Aorta (tissue), 5 donors: ENCODE measurements at places on chromosomes 16 and 17. TPM values are rescaled to one million over a fixed set of nuclear protein-coding genes. Genes with fewer than 3 reads are reported as not detected.

- DNase-seq: no peak
These were observed 7.0 kb upstream of the METTL22 start for GRCh38 chr16:8614435-8615029.

DNA sequence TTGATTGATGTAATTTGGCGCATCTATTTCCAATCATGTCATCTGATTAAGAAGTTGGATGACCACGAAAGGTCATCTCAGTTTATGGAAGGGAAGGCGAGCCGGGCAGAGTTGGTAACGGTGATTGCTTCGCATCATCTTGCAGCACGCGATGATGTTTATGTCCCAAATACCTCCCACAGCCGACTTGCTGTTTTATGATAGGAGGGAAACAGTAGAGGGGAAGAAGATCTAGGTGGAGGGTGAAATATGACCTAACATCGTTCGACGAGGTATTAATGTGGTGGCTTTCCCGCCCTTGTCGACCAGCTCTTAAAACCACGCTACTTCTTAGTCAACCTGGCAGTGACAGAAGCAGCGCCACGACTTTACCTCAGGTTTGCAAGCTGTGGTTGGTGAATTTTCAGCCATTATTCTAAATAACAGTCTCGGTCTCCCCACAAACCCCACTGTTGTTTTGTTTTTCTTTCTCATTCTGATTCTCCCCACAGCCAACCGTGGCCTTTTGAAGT, 805 bp upstream of the TANC2 start:
- no peak for DNase-seq

- no peak for DNase-seq
These were observed 39.8 kb downstream of the USP43 start for GRCh38 chr17:9684955-9685621.

- no peak for DNase-seq
These were observed 220.7 kb upstream of the KCNJ16 start for GRCh38 chr17:69854225-69854780.

DNA sequence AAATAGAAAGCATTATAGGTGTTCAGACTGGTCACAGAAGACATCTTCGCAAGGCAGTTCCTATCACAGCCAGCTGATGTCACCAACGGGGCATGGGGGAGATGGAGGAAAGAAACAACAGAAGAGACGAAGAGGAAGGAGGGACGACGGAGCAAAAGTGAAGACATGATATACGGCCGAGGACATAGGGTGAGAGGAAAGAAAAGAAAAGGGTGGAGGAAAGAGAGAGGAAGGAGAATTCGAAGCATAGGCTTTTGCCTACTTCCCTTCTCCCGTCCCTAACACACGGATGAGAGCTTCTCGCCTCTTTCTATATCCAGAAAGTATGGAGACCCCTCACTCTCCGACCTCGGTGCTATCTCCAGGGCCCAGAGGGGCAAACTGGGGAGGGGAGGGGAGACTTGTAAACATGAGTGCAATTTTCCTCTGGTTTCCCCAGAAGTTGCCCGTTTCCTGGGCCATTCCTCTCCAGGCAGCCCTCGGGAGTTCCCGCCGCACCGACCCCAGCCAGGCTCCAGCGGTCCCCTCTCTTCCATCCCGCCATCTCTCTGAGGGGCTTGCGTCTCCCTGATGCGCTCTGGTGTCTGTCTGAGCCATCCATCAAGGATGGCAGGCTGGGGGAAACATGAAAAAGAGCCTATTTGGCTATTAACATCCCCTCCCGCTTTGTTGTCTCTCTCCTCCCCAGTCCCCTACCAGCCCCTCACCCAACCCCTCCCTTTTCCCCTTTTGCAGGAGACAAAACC, 26.0 kb downstream of the COPZ2 start:
- DNase-seq: no peak

- DNase-seq: no peak
These were observed 14.1 kb upstream of the CALB2 start for GRCh38 chr16:71344315-71344905.

GRCh38 chr17:65228734-65229620, 91.8 kb downstream of the RGS9 start:
- no peak for DNase-seq

GRCh38 chr16:27539636-27540035, 10.1 kb downstream of the GTF3C1 start:
- no peak for DNase-seq

GINS2 gene
- 0.60 TPM for total RNA-seq

DNA sequence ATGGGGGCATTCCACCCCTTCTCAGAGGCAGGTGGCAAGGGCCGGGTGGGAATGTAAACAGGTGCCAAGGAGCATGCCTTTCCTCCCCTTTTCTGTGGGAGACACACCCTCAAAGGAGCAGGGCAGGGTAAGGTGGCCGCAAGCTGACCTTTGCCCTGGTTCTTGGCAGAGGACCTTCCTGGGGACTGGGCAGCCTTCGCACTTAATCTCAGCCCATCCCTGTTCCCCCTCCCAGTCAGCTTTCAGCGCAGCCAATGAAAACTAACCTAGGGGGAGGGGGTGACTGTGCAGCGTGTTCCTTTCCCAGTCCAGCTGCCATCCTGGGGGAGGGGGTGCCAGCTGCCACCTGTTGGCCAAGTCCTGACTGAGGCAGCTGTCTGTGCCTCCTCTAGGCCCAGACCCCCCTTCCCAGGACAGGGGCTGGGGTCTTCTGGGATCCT, 2.8 kb downstream of the TRAF4 start:
- DNase-seq: peak; percentile 46

GRCh38 chr16:81469710-81470535, 25.3 kb downstream of the CMIP start:
- DNase-seq: peak; percentile 74

GRCh38 chr17:51029568-51030463, 90.9 kb downstream of the SPAG9 start:
- no peak for DNase-seq

GRCh38 chr16:2162676-2163118, 7.1 kb downstream of the TRAF7 start:
- no peak for DNase-seq

CHD9 gene
- total RNA-seq: 133 TPM

- DNase-seq: no peak
These were observed 4.2 kb downstream of the RPL13 start for GRCh38 chr16:89564476-89565255.

DNA sequence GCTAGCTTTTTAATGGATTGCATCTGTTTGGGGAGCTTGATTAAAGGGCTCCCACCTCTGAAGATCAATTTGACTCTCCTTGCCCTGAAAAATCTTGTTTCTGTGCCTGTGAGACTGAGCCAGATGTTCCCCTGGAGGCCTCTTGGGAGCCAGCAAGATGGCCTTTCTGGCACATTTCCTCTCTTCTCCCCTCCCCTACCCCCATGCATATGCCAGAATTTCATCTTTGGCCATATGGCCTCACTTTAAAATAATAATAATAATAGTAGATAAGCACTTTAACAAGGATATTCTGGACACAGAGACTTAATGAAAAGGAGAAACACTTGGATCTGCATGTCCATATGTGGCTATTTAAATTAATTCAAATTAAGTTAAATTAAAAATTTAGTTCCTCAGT, 144.1 kb upstream of the CES5A start:
- DNase-seq: no peak

DNA sequence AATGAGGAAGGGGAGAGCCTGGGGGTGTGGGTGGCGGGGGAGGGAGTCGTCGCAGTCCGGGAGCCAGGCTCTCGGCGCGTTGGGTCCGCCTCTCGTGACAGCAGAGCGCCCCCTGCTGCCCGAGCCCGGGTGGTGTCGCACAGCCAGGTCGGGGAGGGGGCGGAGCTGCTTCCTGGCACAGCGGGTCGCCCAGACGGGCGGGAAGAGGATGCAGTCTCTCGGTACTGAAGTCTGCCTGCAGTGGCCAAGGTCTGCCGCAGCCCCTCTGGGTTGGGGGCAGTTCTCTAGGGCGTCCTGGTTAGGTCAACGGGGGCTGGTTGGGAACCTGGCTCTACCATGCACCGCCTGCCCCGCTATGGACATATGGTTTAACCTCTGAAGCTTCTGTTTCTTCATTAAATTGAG, 38.2 kb upstream of the CCDC182 start:
- DNase-seq: peak; percentile 75

SLC6A2 gene
- 0.45 TPM for total RNA-seq

- no peak for DNase-seq
These were observed 45.2 kb upstream of the STAC2 start for GRCh38 chr17:39270923-39271322.

- no peak for DNase-seq
These were observed 17.5 kb downstream of the COQ7 start for GRCh38 chr16:19084879-19085278.

DNA sequence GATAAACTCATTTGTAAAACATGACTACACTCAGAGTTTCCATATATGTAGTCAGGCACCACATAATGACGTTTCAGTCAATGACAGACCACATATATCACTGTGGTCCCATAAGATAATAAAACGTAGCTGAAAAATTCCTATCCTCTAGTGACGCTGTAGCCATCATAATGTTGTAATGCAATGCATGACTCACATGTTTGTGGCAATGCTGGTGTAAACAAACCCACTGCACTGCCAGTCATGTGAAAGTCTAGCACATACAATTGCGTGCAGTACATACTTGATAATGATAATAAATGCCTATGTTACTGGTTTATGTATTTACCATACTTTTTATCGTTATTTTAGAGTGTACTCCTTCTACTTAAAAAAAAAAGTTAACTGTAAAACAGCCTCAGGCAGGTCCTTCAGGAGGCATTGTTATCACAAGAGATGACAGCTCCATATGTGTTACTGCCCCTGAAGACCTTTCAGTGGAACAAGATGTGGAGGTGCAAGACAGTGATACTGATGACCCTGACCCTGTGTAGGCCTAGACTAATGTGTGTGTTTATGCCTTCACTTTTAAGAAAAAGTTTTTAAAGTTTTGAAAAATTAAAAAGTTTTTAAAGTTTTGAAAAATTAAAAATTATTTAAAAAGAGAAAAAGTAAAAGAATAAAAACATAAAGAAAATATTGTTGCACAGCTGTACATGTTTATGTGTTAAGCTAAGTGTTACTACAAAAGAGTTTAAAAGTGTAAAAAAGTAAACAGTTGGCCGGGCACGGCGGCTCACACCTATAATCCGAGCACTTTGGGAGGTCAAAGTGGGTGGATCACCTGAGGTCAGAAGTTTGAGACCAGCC, 9.0 kb downstream of the STAT5B start:
- no peak for DNase-seq

DNA sequence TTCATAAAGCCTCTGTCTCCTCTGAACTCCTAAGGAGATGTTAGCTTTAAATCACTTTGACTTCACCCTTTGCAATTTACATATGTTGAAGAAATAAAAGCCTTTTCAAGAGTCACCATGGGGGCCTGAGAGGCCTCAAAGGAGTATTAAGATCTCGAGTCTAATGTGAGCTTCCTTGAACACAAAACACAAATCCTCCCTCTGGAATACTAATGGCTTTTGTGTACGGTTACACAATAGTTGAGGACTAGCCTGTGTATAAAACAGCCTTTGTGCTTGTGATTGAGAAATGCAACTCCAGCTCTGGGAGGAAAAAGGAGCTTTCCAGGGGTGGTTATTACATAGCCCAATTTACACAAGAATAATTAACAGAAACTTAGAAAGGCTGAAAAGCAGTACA, 1140.2 kb downstream of the CDH11 start:
- no peak for DNase-seq

OR4D1 gene
- not detected for total RNA-seq

SRCAP gene
- total RNA-seq: 55.0 TPM

DNA sequence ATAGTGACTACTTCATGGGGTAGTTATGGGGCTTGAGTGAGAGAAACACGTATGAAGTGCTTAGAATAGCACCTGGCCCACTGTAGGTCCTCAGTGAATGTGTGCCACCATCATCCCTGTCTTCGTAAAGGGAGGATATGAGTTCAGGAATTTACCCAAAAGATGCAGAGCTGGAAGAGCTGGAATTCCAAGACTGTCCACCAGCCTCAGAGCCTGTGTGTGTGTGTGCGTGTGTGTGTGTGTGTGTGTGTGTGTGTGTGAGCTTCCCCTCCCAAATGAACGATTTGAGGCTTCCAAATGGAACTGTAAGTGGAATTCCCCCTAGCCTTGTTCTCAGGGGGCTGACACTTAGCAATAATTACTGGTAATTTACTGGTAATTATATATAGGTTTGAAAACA, 27.3 kb downstream of the WFDC1 start:
- DNase-seq: no peak

GRCh38 chr16:79497606-79498350, 102.8 kb downstream of the MAF start:
- DNase-seq: no peak

DNA sequence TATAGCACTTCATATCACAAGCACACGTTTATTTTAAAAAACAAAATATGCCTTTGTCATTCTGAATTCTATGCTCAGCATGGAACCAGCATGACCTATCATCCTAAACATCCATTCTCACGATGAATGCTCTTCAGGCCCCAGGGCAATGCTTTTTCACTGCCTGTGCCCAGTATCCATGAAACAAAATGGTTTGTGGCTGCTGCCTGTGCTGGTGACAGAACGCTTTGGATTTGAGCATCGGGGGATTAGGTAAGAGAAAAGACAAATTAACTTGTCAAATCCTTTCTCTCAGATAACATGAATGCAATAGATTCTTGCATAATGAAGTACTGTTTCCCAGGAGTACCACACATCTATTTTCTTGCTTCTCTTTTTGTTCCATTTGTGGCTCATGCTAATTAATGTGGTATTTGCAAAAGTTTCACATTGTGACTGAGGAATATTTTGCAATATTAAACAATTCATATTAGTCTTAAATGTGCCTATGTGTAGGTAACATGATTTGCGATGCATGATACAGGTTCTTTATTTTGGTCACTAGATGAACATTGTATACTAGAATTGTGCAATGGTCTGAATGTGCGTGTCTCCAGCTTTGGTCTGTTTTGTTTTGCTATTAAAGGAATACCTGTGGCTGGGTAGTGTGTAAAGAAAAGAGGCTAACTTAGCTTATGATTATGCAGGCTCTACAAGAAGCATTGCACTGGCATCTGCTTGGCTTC, 25.8 kb upstream of the SRSF1 start:
- DNase-seq: no peak

SGSM2 gene
- total RNA-seq: 48.2 TPM
